ENCODE measurements at places on chromosomes 2 and 18.

GRCh38 chr2:23387221-23387550 lies 2.2 kb downstream of the KLHL29 start:
- DNase-seq = no peak

DNA sequence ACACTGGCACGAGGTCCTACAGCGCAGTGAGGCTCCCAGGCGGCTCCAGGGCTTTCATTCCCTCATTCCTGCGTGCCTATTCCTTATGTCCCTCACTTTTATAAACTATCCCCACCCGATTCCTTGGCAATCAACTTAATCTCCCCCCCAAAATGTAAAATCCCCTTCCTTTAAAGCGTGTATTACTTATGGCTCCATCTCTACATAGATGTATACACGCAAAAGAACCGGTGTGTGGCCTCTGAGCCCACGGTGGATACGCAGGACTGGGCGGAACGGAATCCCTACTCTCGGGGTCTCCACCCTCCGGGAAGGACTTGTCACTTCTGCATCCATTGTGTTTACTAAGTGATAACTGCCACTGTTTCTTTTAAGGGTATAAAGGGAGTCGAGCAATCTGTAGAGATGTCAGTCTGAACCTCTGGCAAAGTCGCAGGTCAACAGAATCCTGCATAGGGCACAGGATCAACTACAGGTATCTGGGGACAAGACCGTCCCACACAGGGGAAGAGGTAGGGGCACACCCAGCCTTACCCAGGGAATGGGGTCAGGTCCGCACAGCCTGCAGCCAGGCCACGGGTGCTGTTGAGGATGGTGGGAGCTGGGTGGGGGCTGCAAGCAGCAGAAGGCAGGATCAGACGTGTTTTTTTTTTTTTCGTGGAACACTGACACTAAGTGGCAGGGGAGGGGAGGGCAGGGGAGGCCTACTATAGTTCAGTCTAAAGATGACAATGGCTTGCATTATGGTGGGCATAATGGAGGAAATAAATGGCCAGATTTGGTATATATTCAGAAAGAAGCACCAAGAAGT lies 42.1 kb downstream of the HDLBP start:
- DNase-seq = no peak

DNA sequence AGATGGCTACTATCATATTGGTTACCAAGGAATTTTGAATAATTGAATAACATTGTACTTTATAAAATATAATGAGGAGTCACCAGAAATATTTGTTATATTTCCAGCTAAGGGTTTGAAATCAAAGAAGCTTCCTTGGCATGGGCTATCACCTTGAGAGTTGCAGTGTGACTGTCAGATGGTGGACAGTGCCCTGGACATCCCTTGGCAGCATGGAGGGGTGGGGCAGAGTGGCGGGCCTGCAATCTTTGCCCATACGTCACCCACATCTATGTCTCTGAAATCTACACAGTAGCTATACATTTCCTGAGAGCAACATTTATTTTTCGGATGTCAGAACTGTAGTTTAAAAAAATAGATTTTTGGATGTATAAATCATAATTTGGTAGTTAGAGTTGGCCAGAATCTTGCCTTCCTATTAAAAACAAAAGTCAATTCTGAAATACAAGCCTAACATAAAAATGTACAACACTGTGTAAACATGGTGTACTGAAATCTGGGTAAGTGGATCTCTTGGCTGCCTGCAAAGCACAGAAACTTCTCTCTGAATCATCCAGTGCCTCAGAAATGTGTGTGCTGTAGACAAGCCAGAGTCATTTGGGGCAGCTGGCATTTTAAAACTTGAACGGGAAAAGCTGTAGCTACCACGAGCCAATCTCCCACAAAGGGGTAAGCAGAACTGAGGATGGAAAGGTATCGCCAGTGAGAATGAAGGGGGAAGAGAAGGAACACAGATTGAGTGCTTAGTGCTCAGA lies 124.2 kb upstream of the ARHGAP28 start:
- DNase-seq = peak; percentile 41

DNA sequence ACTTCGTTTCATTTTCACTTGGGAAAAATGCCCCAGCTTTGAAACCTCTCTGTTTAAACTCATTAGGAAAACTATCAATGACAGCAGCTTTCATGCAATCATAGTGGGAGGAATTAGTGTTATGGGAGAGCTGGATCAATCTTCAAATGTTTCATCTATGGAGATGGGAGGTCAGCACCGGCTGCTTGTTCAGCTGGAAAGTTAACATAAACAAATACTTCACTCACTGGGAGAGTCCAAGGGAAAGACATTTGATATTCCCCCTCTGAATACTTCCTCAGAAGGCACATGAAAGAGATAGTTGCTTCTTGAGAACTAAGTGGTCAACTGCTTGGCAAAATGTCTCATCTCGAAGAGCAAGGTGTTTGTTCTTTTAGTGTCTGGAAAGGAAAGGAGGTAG lies 7.3 kb downstream of the LYPD1 start:
- DNase-seq = no peak

GRCh38 chr18:73023975-73024374 lies 156.2 kb upstream of the NETO1 start:
- no peak for DNase-seq

- peak; percentile 58 for DNase-seq
Observed at GRCh38 chr18:49055754-49056172, 105.0 kb upstream of the SMAD7 start.
